ENCODE measurements at places on chromosomes 1 and 21.

GRCh38 chr1:84116558-84116957, 27.5 kb upstream of the PRKACB start:
- no peak for DNase-seq

DNA sequence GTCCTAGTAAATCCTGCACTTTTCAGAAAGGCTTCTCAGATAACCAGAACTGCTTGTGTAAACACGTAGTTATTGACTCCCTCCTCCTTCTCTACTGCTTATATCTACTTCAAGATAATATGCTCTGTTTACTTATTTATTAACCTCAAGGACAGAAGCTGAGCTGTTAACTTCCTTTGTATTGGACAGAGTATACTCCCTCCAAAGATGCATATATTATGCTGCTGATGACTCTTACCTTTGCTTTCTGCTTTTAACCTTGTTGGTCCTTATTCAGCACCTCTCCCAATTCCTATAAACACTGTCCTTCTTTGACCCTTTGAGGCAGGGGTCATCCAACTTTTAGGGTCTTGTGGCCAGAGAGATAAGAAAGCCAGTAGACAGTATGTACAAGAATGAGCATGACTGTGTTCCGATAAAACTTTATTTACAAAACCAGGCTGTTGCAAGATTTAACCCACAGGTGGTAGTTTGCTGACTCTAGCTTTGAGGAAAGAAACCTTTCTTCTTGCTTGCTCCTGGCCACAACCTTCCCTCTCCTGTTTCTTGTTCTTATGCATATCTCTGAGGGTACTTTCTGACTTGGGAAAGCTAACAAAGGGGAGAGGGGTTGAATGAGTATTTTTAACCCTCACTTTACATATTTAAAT, 4.9 kb downstream of the TPM3 start:
- no peak for DNase-seq

DNA sequence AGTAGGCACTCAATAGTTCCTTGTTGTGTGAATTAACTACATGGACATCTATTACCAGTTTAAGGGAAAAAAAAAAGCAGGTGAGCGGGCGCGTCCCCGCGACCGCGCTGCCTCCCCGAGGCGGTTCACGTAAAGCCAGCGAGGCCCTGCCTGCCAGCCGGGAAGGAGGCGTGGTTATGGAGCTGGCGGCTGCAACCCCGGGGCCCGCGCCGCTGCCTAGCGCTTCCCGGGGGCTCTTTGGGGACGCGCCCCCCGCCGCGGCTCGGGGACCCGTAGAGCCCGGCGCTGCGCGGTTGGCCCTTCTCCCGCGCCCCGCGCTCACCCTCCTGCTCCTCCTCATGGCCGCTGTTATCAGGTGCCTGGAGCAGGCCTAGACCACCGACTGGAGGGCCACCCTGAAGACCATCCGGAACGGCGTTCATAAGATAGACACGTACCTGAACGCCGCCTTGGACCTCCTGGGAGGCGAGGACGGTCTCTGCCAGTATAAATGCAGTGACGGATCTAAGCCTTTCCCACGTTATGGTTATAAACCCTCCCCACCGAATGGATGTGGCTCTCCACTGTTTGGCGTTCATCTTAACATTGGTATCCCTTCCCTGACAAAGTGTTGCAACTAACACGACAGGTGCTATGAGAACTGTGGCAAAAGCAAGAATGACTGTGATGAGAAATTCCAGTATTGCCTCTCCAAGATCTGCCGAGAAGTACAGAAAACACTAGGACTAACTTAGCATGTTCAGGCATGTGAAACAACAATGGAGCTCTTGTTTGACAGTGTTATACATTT, 2.6 kb upstream of the CC2D1B start:
- DNase-seq, result no peak

DNA sequence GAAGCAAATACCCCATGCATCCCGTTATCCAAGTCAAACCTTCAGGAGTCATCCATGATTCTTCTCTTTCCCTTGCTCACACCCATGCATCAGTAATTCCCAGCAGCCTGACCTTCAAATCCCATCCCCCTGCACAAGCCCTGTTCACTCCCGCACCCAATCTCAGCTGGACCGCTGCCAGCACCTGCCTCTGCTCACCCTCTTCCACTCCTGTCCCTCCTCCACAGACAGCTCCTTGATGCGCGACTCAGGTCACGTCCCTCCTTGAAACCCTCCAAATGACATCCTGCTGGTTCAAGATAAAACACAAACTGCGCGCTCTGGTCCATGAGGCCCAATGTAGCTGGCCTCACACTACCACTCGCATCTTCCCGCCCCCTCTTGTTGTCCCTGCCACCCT, 43.4 kb upstream of the MPZL1 start:
- DNase-seq, result no peak

DNA sequence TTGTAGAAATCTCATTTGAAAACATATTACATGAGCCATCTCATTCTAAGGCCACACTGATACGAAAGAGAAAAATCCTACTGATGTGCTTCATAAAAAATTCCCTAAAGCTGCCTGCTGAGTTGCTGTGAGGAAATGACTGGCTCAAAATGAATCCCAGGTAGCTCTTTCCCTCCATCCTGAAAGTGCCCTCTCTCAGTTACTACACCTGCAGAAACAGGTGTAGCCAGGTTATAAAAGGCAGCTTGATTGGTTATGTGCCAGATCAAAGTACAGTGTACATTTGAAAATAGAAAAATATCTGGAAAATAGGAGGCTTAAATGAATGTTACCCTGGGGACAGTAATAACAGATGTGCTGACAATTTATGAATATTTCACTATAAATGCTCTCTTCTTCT, 833.4 kb upstream of the ADGRL4 start:
- DNase-seq, result no peak

Measured in GOT3 (cell line).